PC-3 (cell line): ENCODE measurements at places on chromosomes 5 and 9.

DNA sequence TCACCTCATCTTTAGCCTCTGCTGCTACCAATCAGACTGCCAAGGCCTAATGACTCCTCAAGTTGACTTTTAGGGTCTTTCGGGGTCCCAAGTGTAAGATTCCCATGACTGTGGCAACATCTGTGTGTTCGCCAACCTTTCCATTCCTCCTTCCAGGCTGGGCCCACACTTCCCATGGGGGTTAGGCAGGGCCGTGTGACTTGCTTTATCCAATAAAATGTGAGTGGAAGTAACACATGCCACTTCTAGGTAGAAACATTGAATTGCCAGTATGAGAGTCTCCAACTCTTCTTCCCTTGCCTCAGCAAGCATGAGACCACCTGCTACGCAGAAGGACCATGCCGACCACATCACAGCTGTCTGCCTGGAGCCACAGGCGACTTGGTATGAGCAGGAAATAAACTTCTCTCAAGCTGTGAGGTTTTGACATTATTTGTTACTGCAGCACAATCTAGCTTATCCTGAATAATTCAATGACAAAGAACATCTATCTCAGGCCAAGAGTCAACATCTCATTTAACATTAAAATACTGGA, 190.4 kb upstream of the IER5L start:
- H3K4me3 ChIP-seq = no peak overlapping the region
- no peaks in the 10 kb centered on the region for H3K4me1 ChIP-seq
- H3K36me3 ChIP-seq = no peaks in the 10 kb centered on the region
- no peaks in the 10 kb centered on the region for H3K27me3 ChIP-seq
- H3K27ac ChIP-seq = no peak overlapping the region

GRCh38 chr5:135493406-135494180, 41.4 kb upstream of the TIFAB start:
- DNase-seq = peak; percentile 86
- no peaks in the 10 kb centered on the region for H3K36me3 ChIP-seq
- peaks cover 53% of the 10 kb centered on the region for H3K4me1 ChIP-seq
- H3K27me3 ChIP-seq = no peaks in the 10 kb centered on the region
- peak overlapping the region; percentile 87 for H3K27ac ChIP-seq

- no peak for DNase-seq
- no peaks in the 10 kb centered on the region for H3K27me3 ChIP-seq
- H3K27ac ChIP-seq = no peak within 1 kb of the TSS
- no peaks in the 10 kb centered on the region for H3K4me1 ChIP-seq
- H3K4me3 ChIP-seq = no peak within 1 kb of the TSS
Measured at GRCh38 chr5:132746954-132747615, at the start of gene CCNI2. Gene CCNI2 (plus strand): TSS chr5:132747426. CDS start chr5:132747496, 70 bp downstream.

- no peak for DNase-seq
- no peaks in the 10 kb centered on the region for H3K27me3 ChIP-seq
- no peak overlapping the region for H3K4me3 ChIP-seq
- H3K27ac ChIP-seq = no peak overlapping the region
- H3K4me1 ChIP-seq = no peaks in the 10 kb centered on the region
Measured at GRCh38 chr9:72030767-72031166, 29.6 kb downstream of the C9orf57 start.
